Muscle of leg (tissue), 16 donors: ENCODE measurements at places on chromosomes 4 and X. TPM values are rescaled to one million over a fixed set of nuclear protein-coding genes. Genes with fewer than 3 reads are reported as not detected.
A peak's percentile ranks its signal among the peaks of the same experiment; 100 is the strongest.

- peak; percentile 59 for DNase-seq
Measured at GRCh38 chr4:159266981-159267868, 164.3 kb downstream of the RAPGEF2 start.

GRCh38 chrX:133175605-133176004 lies 42.5 kb downstream of the TFDP3 start:
- no peak for DNase-seq

ADGRG4 gene
- 0.01 TPM for polyA plus RNA-seq

SSX2 gene
- polyA plus RNA-seq = not detected
